ENCODE measurements at places on chromosomes 1 and 21. TPM values are rescaled to one million over a fixed set of nuclear protein-coding genes. Genes with fewer than 3 reads are reported as not detected.

- no peak for DNase-seq
- H3K36me3 ChIP-seq: no peaks in the 10 kb centered on the region
- peaks cover 16% of the 10 kb centered on the region for H3K4me1 ChIP-seq
- H3K27me3 ChIP-seq: no peaks in the 10 kb centered on the region
- H3K4me3 ChIP-seq: no peak overlapping the region
- H3K27ac ChIP-seq: no peak overlapping the region
These were observed 239.2 kb downstream of the SMYD3 start for GRCh38 chr1:246267896-246268295.

DNA sequence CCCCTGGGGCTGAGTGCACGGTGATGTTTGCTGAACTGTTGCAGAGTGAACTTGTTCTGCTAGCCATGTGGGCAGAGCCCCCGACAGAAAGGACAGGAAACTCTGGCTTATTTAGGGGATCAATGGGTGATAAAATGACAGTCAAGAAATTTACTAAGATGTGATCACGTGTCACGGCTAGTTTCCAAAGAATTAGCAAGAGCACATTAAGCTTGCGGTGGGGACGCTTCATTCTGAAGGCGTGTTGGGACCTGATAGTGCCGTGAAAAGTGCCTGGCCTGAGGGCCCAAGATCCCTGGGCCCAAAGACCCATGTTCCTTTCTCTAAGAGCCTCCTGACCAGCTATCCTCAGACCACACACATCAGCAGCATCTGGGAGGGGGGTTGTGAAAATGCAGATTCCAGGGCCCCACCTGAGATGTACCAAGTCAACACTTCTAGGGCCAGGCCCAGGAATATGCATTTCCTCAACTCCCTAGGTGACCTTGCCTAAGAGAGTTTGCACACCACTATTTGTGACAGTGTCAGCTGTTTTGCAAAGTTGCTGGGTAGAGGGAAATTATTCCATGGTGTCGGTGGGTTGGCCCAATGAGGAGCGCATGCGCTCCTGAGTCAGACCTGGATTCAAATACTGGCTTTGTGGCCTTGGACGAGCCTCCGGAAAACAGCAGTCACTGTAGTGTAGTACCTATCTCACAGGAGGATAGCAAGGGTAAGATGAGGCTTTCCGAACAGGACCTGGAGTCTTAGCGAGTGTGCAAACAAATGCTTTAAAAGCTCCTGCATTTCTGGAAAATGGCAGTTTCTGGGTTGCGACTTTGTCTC is 77.5 kb downstream of the SPSB1 start:
- no peaks in the 10 kb centered on the region for H3K27me3 ChIP-seq
- peaks cover 41% of the 10 kb centered on the region for H3K36me3 ChIP-seq
- H3K4me3 ChIP-seq: no peak overlapping the region
- H3K27ac ChIP-seq: no peak overlapping the region
- DNase-seq: no peak

DNA sequence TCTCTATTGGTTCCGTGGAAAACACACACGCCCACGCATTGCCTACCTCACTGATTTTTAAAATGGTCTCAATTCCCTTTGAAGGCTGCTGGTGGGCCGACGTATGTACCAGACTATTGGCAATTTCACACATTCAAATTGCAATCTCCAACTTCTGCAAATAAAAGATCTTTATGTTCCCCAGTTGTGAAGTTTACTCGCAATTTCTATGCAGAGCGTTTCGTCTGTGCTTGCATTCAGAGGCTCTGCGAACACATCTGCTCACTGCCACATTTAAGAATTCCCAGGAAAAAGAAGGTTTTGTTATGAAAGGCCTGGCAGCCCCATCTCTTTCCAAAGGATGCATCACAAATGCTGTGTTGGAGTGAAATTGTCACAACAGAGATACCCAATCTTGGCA is 288.0 kb upstream of the KAZN start:
- no peak for DNase-seq
- no peaks in the 10 kb centered on the region for H3K36me3 ChIP-seq
- no peaks in the 10 kb centered on the region for H3K4me1 ChIP-seq
- no peak overlapping the region for H3K27ac ChIP-seq
- H3K27me3 ChIP-seq: no peaks in the 10 kb centered on the region

Gene PAQR7
- total RNA-seq: 2.9 TPM

Data from SJSA1 (cell line).